Right hindlimb (tissue), 1 donor: ENCODE measurements at places on chromosomes 2 and 18.

DNA sequence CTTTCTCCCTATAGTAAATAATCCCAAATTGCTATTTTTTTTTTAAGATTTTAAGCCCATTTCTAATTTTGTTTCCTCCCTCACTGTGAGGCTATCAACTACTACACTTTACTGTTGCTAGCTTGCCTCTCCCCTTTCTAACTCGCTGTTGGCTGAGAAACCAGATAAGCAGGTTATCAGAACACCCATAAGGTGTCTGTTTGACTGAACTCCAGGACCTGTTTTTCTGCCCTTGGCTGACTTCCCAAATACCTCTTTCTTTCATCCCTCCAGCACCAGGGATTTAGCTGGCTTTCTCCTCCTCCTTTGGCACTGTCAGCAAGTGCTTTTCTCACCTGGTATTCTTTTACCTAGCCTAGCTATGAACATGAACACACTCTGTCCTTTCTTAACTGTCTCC lies 11.1 kb downstream of the TRAK2 start:
- no peak for DNase-seq

DNA sequence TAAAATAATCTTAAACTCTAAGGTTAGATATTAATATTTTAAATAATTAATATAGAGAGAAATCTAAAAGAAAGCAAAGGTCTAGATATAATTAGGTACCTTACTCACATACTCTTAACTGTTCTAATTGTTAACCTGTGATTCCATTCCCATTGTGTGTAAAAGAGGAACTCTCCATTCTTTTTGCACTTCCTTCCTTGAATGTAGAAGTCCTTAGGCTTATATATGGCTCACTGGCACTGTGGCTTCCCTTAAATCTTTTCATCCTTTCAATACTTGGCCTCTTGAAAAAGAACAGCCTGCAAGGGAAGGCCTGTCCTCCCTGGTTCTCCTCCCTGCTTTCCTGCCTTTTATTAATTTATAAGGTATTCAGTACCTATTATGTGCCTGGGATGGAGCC lies 182.8 kb upstream of the FOSL2 start:
- DNase-seq = no peak

DNA sequence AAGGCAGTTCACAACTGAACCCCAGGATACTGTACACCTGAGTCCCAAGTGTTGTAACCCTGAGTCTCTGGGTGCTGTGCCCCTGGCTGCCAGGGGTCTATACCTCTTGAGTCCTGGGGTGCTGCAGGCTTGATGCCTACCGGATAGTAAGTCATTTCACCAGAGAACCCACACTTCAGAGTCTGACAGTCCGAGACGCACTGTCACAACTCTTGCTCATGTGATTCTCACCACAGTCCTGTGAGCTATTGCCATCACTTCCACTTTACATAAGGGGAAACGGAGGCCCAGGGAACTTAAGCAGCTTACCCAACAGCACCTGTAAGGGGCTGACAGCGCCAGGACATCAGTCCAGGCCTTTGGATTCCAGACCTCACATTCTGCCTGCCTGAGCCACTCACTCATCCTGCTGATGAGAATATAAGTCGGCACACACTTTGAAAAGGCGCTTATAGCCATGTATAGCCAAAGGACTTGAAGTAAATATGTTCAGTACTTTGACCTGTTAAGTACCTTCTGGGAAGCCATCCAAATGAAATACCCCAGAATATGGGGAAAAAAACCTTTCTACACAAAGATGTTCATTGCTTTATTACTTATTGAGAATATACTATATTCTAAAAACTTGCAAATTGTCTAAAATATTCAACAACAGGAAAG lies 180.7 kb upstream of the ID2 start:
- no peak for DNase-seq

DNA sequence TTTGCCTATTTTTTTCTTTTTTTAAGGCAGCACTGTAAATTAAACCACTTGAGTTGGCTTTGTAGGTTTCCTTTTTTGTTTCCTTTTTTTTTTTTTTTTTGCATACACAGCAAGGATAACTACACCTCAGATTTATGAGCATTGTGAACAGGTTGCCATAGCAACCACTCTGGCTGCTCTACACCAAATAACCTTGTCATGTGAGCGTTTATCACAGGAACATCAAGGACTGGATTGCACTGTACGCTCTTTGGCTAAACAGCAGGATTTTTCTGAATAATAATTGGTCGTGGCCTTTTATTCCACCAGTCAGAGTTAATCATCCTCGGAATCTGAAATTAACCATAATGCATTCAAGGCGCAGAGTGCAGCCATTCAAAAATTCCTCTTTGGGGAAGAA lies 199.1 kb upstream of the SLC14A2 start:
- no peak for DNase-seq

DNA sequence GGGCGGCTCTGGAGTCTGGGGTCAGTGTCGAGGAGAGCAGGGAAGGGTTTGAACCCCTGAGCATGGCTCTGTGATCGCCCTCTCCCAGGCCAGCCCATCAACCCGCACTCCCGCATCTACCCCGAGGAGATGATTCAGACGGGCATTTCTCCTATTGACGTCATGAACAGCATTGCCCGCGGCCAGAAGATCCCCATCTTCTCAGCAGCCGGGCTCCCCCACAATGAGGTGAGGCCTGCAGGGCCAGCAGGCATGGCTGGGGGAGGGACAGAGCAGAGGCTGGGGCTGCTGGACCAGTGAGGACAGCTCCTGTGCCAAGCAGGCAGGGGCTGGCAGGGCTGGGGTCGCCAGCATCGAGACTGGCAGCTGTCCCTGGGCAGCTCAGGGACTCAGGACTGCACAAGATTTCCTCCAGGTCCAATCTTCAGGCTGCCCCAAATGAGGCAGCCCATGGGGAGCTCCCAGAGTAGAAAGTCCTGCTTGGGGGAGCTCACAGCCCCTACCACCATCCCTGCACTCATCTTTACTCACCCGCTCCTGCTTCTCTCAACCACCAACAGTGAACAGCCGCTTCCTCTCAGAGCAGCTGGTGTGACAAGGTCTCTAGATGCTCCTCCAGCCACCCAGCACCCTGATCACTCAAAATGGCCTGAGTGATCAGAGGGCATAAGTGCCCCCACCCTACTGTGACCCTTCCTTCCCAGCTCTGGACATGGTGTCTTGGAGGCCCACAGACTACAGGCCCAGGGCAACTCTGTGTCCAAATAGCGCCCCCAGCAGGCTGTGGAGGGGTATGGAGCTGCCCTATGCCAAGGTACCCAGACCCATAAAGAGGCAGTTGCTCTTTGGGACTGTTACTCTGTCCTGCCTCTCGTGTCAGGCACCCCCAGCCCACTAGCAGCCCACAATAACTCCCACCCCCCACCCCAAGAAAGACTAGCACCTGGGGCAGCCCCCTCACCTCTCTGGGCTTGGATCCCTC lies 18.3 kb upstream of the ANKRD53 start:
- no peak for DNase-seq
